ENCODE measurements at places on chromosomes 13 and 19.

DNA sequence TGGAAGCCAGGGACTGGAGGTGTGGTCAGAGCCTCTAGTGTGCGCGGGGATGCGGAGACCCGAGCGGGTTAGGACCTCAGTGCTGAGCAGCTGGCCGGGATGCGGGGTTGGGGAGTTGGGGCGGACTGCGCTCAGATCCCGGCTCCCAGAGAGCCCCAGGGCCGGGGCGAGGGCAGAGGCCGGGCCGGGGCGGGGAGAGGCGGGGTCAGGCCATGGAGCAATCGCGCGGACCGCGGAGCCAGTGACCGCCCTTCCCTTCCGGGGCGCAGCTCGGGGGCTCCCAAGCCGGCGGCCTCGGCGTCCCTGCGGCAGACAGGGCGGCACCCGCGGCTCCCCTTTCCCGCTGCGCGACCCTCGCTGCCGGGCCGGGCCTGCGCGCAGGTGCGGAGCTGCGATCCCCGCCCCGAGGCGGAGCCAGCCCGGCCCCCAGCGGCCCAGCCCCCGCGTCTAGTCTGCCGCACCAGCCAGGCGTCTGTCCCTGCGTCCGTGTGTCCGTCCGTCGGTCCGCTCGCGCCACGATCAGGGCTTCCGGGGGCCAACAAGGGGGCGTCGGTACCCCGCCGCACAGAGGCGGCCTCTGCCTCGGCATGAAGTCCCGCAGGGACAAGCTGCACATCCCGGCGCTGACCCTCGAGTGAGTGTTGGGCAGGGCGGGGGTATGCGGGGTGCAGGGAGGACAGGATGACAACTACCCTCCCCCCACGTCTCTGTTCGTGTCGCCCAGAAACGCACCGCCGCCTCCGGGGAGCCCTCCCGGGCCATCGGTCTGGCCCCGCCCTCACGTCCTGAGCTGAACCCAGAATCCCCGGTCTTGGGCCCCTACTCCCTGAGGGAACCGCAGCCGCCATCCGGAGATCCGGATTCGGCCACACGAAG lies 12.4 kb downstream of the MAST3 start:
- H3K27me3 ChIP-seq: no peaks in the 10 kb centered on the region
- H3K27ac ChIP-seq: peak overlapping the region; percentile 54
- peak; percentile 61 for DNase-seq
- H3K4me3 ChIP-seq: peak overlapping the region; percentile 85
- H3K4me1 ChIP-seq: peaks cover 14% of the 10 kb centered on the region
- H3K36me3 ChIP-seq: no peaks in the 10 kb centered on the region

- no peaks in the 10 kb centered on the region for H3K27me3 ChIP-seq
- no peaks in the 10 kb centered on the region for H3K36me3 ChIP-seq
- DNase-seq: peak; percentile 22
These were observed 3.0 kb upstream of the NDFIP2 start for GRCh38 chr13:79477968-79478367.

DNA sequence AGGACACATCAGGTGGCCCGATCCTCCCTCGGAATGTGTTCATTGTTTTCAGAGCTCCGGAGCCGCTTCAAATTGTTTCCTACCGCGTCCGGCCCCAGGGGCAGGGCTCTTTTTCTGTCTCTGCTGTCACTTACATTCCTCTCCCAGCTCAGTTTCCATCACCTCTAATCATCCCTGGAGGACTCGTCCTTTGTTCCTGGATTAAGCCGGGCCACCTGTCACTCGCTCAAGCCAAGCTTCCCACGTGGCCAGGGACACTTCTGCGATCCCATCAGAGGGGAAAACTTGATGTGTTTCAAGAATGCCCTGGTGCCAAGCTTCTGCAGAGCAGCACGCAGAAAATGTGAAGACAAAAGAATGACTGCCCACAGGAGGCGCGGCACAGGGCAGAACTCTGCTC lies 13.5 kb downstream of the IL17D start:
- DNase-seq: no peak
- H3K4me1 ChIP-seq: peaks cover 10% of the 10 kb centered on the region
- no peaks in the 10 kb centered on the region for H3K27me3 ChIP-seq
- H3K4me3 ChIP-seq: no peak overlapping the region
- H3K36me3 ChIP-seq: no peaks in the 10 kb centered on the region
- no peak overlapping the region for H3K27ac ChIP-seq

DNA sequence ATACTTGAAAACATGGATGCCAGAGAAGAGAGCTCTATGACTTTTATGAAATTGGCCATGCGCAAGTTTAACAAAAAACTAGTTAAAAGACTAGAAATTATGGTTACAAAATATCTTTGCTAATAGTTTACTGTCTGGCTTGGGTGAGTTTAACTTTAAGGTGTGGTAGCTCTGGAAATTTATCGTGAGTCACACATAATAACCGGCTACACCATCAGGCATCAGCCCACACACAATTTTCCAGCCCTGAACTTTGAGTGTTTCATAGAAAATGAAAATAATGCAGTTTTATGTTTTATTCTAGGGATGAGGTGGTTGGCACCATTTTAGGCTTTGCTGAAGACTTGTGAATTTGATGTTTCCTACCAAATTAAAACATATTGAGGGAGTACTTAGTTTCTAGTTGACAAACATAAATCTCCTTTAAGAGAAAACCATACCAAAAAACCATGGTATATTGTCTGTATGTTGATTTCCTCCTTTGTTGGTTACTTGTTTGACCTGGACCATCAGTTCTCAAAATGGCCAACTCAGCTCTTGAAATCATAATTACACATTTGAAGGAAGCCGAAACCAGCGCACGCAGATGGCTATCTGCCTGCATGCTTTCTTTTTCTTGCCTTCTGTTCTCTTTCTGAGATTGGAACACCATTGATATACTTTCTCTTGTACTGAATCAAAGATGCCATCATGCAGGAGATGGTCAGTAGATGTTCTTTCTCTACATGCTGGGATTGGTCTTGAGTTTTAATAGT lies 125.1 kb downstream of the AKAP11 start:
- no peak for DNase-seq
- no peaks in the 10 kb centered on the region for H3K4me1 ChIP-seq
- H3K4me3 ChIP-seq: no peak overlapping the region
- H3K36me3 ChIP-seq: no peaks in the 10 kb centered on the region
- no peak overlapping the region for H3K27ac ChIP-seq
- H3K27me3 ChIP-seq: no peaks in the 10 kb centered on the region
